Activated CD4-positive, CD25-positive, alpha-beta regulatory T cell treated with anti-CD3 and anti-CD28 coated beads, Interleukin-2, amount 50 U/mL, for 72 hours (primary cell): ENCODE measurements at places on chromosomes 4 and X.
A peak's percentile ranks its signal among the peaks of the same experiment; 100 is the strongest.

GRCh38 chr4:87117051-87117731, 103.2 kb downstream of the KLHL8 start:
- no peak for DNase-seq

DNA sequence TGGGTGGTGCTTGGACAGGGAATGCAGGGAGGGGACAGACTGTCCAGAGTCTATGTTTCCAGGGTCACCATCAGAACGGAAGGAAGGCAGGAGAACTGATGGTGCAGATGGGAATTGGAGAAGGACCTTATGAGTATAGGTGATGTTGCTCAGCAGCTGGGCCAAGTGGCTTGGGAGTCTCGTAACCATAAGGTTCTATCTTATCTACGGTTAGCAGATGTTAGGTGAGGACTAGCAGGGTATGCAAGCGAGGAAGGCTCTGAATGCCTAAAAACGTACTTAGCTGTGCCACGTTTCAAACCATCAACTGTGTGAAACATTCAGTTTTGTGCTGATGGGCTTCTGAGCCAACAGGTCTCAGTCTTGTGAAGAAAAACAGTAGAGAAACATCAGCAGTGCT, 22.4 kb downstream of the MAGEA9 start:
- DNase-seq: no peak

- no peak for DNase-seq
These were observed 88.6 kb downstream of the APBB2 start for GRCh38 chr4:41125558-41126311.

GRCh38 chr4:15299627-15300026, 128.2 kb upstream of the C1QTNF7 start:
- no peak for DNase-seq

GRCh38 chrX:152520653-152521052, 69.5 kb upstream of the GABRA3 start:
- DNase-seq: no peak

DNA sequence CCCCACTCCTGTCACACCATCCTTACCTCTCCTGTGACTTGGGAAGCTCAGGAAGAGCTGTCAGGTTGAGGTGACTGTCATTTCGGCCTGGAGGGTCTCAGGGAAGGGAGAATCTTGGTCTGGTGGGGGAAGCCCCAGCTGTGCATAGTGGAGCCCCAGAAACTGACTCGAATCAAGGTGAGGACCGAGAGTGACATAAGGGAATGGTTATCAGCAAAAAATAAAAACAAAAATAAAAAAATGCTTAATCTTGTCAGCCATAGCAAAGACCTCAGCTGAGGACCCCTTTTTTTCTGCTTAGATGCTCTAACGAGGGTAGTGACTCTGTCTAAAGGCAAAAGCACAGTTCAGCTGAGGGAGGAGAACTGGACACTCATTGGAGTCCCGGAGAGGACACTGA, at the start of gene MAGEB17:
TSS of gene MAGEB17 (plus strand) at position 301 of the 400 bp plus-strand sequence. CDS start 2,902 bp downstream, outside the sequence.
- DNase-seq: no peak

GRCh38 chr4:61805227-61805626, 605.1 kb downstream of the ADGRL3 start:
- no peak for DNase-seq

GRCh38 chrX:11751261-11751660, 6.8 kb upstream of the MSL3 start:
- no peak for DNase-seq

DNA sequence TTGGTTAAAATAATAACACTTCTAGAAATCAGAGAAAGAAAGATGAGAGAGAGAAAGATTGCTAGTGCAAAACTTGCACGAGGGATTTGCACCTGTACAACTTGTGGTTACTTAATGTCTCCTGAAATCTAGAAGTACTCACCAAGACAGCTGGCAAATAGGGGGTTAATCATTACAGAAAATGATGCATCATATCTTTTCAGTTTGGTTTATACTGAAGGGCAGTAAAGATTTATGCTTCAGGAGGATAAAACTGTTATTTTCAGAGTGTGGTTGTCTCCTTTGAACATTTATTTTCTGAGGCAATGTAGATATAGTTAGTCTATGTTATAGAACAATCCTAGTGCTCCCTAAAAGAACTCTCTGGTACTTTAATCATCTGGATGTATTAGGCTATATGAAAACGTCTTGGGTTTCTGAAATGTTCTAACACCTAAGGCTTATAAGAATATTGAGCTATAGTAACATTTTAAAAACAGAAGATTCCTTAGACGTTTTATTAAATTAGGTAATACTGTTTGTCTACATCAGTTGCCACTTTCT, 13.3 kb downstream of the ATOH1 start:
- DNase-seq: no peak

DNA sequence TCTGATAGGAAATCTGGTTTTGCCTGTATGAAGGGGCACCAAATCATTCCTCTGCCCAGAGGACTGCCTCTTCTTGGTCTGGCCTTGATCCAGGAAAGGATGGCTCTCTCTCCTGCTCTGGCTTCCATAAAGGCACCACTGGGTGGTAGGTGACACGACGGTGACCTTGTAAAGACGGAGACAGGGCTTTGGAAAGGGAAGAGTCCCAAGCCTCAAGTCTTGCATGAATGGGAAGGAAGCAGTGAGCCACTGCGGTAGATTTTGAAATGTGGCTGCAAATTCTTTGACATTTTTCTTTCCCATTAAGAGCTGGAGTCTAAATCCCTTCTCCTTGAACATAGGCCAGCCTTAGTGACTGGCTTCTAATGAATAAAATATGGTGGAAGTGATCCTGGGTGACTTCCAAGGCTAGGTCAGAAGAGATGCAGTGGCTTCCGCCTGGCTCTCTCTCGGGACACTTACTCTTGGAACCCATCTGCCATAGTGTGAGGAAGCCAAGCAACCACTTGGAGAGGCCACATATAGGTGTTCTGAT, 347.4 kb downstream of the BCOR start:
- DNase-seq: no peak

- DNase-seq: peak; percentile 69
These were observed 20.2 kb downstream of the WDR1 start for GRCh38 chr4:10096201-10096977.

DNA sequence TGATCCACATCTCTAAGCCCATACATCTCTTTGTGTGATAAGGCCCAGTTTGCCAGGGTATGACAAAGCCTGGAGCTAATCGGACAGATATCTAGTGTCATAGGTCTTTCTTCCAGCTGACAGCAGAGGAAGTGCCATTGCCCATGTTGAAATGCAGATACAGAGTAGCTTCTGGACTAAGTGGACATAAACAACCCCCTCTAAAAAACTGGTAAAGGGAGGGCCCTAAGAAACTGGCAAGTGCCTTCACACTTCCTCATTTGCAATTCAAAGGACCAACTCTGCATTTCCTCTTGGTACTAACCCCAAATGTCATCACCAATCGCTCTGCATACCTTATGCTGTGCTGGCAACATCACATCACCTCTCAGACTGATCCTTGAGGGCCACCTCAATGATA, 20.8 kb downstream of the ARHGEF6 start:
- no peak for DNase-seq

DNA sequence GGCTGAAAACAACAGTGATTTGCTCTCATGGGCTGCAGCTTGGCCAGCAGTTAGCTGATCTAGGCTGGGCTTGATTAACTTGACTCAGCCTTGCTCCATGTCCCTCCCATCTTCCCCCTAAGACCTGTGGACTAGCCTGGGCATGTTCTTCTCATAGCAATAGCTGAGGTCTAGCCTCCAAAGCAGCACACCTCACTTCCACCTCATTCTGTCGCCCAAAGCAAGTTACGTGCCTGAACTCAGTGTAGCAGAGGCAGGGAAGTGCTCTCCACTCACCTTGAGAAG, 62.2 kb downstream of the EVC start:
- DNase-seq: no peak
